ENCODE measurements at places on chromosomes 1 and 21.

GRCh38 chr1:42806171-42806570, 10.8 kb upstream of the ERMAP start:
- DNase-seq: no peak

DNA sequence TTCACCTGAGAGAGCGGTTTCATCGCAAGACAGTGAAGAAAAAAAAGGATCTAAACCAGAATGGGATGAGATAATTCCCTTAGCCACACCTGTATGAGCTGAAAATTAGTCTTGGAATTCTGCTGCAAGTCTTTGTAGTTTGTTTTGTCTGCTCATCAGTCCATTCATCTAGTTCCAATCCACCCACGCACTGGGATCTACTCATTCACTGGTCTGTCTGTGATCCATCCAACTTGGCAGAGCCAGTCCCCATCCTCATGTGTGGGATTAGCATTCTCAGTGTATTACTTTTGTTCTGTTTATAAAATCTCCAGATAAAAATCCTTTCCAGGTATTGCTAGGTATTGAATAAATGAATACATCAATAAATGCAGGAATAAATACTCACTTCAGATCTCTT, 266.5 kb upstream of the USP24 start:
- DNase-seq: no peak

GRCh38 chr1:37175666-37176215, 141.4 kb upstream of the GRIK3 start:
- no peak for DNase-seq

DNA sequence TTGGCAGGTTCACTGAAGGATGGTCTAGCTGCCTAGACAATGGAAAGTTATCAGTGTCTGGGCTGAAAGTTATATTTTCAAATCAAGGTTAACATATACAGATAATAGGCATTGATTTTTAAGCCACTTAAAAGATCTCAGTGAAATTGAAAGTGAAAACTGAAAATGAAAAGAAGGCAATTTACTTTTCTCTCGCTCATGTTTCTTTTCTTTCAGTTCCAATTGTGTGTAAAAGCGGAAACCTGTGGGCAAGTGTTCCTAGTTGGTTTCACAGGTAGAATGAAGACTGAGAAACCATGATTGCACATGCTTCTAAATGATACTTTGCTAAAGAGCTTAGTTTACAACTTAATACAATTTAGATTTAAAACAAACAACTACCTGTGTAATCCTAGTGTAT, 383.7 kb downstream of the ZP4 start:
- no peak for DNase-seq

DNA sequence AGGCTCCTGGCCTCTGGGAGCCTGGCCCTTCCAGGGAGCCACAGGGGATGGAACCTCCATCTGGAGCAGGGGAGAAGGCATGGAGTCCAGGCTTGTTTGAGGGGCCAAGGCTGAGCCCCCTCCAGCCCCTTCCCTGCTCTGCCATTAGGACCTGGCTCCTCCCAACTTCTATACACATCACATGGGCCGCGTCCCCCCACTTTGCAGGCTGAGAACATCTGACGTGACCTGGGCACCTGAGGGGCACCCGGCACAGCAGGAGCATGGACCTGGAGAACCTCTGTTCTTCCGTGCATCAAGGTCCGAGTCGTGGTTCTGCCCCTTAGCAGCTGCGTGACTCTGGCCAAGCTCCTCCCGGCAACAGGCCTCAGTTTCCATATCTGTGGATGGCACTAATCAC, 3.9 kb upstream of the AIRE start:
- DNase-seq: no peak

GRCh38 chr1:97986041-97987005, 65.5 kb upstream of the DPYD start:
- no peak for DNase-seq

- DNase-seq: no peak
Measured at GRCh38 chr1:242189591-242189990, 190.7 kb upstream of the MAP1LC3C start.

GRCh38 chr21:45116066-45116465, 41.7 kb downstream of the ADARB1 start:
- no peak for DNase-seq

GRCh38 chr1:80498673-80499072, 1302.1 kb upstream of the ADGRL2 start:
- peak; percentile 11 for DNase-seq

DNA sequence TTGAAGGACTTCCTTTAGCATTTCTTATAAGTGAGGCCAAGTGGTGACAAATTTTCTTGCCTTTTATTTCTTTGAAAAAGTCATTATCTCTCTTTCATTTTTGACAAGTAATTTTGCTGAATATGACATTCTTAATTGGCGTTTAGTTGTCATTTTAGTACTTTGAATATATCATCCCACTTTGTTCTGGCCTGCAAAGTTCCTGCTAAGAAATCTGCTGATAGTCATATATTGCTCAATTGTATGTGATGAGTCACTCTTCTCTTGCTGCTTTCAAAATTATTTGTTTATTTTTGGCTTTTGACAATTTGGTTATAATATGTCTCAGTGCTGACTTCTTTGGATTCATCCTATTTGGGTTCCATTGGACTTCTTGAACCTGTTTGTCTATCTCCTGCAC, 312.6 kb downstream of the DUSP10 start:
- peak; percentile 66 for DNase-seq

DNA sequence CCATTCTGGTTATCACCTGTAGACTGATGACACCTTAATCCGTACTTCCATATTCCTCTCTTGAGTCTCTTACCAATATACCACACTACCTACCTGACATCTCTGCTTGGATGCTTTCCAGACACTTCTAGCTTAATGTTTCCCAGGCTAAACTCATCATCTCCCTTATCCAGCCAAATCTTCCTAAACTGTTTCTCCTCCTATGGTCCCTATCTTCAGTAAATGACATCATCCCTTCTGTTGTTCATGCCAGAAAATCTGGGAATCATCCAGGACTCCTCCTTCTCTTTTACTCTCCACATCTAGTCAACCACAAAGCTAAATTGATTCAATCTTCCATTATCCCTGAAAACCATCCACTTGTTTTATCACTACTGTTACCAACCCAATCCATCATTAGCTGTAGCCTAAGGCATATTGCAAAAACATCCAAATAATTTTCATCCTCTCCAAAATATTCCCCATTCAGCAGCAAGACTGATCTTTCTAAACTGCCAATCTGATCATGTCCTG, 464.1 kb upstream of the BEND5 start:
- no peak for DNase-seq
